ENCODE measurements at places on chromosomes 13 and 19.
A peak's percentile ranks its signal among the peaks of the same experiment; 100 is the strongest.

DNA sequence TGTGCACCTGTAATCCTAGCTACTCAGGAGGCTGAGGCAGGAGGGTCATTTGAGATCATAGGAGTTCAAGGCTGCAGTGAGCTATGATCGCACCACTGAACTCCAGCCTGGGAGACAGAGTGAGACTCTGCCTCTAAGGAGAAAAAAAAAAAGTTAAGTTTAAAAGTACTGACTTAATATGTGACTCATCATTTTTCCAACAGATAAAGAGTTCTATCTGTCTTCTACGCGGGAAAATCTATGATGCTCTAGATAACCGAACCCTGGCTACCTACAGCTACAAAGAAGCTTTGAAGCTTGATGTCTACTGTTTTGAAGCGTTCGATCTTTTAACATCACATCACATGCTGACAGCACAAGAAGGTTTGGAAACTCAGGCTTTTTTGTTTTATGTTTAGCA lies 7.2 kb downstream of the CDC16 start:
- no peak for DNase-seq

DNA sequence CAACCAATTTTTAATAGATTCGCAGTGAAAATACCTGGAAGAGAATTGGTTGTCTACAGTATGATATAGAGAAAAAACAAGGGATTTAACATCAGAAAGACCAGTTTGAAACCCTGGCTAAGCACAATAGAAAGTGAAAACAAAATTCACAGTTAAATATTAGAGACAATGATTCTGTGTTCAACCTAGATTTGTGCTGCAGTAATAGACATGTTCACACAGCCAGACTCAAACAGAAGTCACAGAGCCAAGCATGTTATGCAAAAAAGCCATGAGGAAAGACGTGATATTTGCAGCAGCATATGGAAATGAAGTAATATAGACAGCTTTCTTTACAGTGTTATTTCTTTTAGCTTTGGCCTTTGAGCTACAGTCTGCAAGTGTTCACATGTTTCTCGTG lies 48.1 kb downstream of the SCEL start:
- no peak for DNase-seq

GRCh38 chr13:88925954-88926353 lies 1254.8 kb downstream of the SLITRK5 start:
- no peak for DNase-seq

GRCh38 chr13:105135852-105136615 lies 1399.4 kb downstream of the EFNB2 start:
- no peak for DNase-seq

DNA sequence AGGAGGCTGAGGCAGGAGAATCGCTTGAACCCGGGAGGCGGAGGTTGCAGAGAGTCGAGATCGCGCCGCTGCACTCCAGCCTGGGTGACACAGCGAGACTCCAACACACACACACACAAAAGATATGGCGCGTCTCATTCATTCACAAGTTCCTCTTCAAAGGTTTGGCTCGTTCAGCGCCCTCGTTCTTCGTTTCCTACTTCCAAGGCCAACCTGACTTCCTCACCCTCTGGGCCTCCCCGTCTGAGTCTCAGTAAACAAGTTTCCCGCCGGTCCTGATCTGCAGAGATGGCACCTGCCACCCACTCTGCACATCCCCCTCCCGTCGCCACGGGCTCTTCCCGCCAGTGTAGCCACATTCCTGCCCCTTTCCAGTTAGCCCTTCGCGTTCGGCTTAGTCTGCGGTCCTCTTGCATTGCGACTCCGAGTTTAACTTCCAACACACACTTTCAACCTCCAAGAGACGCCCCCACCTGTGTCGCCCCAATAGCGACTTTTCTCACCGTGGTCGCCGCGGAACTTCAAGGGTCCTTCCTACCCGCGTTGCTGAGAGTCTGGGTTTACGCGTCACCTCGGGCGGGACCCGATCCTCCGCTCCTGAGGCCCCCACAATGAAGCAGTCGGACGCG lies 1.3 kb upstream of the BSG start:
- DNase-seq = peak; percentile 77

- peak; percentile 55 for DNase-seq
Observed at GRCh38 chr19:13718733-13719132, 45.6 kb upstream of the MRI1 start.

- no peak for DNase-seq
Observed at GRCh38 chr13:29471551-29471950, 123.9 kb downstream of the SLC7A1 start.

DNA sequence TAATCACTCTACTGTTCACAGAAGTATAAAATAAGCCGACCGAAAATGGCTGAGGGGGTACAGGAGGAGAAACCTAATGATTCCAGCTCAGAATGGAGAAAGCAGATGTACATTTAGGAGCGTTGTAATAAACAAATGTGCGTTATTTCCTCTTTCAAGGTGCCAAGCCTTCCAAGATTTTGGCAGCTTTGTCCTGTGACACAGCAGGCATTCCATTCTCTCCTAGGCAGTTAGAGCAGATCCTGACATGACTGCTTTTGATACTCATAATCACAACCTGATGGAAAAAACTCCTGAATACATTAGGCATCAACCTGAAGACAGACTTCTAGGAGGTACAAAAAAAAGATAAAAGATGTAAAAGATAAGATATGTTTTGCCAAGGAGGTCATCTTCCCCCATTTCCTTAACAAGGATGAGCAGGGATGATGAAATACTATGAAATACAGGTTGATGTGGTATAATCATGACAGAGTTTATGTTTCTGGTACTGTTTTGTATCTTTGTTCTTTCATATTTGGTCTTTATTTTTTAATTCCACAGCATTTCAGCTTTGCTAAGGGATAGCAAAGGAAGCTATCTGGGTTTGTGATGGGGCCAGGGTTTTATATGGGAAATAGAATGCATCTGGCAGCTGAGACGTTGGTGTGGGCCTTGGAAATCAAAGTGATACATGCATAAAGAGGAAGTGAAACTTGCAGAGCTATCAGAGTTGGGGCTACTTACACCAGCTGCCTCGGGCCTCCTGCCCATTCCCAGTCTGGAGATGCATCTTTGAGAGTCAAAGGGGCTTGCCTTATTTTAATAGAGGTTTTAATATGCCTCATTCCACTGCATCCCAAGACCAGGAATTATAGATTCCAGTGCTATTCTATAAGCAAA lies 222.5 kb downstream of the OXGR1 start:
- DNase-seq = no peak

- no peak for DNase-seq
Observed at GRCh38 chr19:3071768-3072167, 9.5 kb upstream of the TLE5 start.

DNA sequence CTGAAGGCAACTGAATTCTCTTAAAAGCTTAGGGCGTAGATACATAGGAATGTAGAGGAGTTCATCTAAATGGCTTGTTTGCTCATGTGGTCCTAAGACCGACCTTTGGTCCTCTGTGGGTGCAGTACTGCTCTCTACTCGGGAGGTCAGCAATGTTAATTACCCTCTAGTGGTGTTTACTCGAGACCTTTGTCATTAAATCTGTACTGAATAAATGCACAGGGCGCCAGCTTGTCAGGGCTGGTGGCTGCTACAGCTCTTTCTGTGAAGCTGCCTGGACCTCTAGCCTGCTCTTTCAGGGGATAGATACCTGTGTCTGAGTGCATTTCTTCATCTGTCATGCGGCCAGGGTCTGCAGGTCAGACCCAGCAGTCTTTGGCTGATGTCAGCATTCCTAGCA lies 29.2 kb upstream of the MPHOSPH8 start:
- no peak for DNase-seq

DNA sequence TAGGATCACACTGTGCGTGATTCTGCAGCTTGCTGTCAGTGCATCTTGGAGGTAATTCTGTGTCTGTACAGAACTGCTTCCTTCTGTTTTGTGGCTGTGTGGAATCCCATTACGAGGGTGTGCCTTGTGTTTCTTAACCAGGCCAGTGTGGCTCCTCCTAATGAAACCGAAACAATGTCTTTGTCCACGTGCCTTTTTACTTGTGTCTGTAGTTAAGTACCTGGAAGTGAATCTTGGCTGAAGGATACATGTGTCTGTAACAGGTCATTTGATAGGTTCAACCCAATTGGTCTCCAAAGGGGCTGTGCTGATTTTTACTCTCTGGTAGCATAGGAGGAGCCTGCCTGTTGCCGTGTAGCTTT lies 13.1 kb downstream of the NOP53 start:
- DNase-seq = no peak

DNA sequence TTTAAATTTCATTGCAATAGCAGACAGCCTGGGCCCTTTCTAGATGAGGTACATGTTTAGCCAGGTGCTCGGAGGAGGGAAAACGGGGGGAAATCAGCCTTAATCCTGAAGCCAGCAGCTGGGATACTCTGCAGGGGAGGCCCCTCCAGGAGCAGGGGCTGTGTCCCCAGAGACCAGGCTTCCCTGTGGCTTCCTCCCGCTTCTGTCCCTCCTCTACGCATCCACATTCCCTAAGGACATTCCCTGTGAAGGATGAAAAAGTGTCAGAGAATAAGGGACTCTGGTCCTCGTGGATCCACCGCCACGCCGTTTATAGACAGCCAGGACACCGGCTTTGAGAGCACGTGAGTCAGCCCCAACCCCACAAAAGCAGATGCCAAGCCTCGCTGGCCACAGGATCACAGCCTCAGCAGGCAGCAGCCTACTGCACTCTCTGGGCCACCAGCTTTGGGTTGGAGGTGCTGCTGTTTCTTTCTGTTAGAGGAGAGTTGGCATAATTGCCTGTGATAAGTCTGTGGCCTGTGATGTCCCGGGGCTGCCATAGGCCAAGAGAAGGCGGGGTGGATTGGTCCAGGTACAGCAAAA lies 36.7 kb upstream of the RANBP3 start:
- no peak for DNase-seq

DNA sequence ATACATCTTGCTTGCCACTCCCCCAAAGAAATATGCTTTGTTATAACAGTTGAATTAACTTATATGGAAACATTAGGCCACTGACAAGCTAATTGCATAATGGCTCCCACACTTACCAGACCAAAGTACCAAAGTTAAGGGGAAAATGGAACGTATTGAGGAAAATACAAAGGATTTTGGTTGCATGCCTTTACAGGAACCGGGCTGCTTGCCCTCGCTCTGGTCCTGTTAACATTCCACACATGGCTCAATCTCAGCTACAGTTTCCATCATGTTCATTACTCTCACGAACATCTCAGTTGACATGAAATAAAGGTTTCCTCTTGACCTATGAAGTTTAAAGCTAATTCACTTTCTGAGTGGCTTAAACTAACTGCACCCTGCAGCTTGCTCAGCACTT lies 220.7 kb upstream of the RXFP2 start:
- DNase-seq = no peak

GRCh38 chr13:45950386-45951000 lies 98.9 kb upstream of the SIAH3 start:
- no peak for DNase-seq

DNA sequence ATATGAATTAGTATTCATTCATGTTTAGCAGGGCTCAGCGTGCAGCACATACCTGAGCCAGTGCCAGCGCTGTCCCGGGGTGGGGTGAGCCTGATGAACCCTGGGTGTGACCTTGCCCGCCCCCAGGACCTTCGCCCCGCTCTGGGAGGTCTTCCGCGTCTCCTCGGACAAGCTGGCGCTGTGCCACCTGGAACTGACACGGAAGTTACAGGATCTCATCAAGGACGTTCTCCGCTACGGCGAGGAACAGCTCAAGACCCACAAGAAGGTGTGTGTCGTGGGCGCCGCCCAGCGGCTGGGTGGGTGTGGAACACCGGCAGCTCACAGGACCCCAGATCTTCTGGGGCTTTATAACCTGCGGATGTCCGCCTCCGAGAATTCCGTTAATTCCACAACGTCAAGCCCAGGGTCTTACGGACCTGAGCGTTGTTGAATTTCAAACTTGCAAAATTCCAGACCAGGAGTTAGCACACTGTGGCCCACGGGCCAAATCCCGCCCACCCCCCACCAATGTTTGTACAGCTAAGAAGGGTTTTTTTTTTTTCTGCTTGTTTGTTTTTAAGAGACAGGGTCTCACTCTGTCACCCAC lies 15.4 kb downstream of the FCHO1 start:
- peak; percentile 95 for DNase-seq

DNA sequence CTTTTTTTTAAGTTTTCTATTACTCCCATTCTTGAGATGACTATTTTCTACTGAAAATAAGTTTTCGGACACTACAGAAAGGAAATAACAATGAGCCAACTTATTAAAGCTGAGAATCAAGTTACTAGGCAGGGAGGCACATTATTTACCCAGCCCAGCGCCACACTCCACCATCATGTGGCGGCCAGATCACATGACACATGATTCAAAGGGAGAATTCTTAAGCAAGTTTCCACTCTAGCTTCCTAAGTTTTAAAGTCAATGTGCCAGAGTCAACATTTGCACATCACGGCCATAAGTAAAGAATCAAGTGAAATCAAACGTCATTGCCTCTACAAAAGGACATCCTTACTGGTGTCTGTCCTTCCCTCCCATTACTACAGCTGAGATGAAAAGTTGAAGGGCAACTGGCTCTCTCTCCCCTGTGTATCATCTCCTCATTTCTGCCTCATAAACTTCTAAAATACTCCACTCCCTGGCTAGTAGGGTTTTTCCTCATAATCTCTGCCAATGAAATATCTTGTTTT lies 81.7 kb downstream of the KLF12 start:
- DNase-seq = peak; percentile 51

DNA sequence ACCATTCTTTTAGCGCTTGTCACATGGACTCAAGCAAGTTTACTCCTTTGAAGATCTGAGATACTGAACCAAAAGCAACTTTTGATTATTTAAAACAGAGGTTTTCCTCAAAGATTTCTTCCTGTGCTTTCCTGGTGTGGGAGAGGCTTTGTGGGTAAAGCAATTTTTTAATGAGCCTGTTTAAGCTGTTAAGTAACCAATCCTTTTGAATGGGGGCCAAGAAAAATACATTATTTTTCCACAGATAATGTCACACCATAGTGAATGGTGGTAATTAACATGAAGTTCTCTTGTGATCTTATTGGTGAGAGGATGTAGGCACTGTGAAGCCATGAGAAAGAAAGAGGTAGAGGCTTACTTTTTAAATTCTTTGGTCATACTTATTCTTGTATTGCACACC lies 55.8 kb upstream of the OBI1 start:
- no peak for DNase-seq

- no peak for DNase-seq
Observed at GRCh38 chr19:38352611-38353010, 17.0 kb downstream of the CATSPERG start.

GRCh38 chr19:1577929-1578618 lies 9.9 kb upstream of the MEX3D start:
- no peak for DNase-seq

DNA sequence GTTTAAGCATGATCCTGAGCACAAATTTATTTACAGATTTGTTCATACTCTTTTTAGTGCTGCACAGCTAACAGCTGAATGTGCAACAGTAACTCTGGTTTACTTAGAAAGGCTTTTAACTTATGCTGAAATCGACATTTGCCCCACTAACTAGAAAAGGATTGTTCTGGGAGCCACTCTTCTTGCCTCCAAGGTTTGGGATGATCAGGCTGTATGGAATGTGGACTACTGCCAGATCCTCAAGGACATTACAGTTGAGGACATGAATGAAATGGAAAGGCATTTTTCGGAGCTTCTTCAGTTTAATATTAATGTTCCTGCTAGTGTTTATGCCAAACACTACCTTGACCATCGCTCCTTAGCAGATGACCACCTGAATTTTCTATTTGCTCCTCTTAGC lies 16.0 kb downstream of the ZNF100 start:
- no peak for DNase-seq

All from GM23338 (cell line).